ENCODE measurements at places on chromosomes 7 and 10.

DNA sequence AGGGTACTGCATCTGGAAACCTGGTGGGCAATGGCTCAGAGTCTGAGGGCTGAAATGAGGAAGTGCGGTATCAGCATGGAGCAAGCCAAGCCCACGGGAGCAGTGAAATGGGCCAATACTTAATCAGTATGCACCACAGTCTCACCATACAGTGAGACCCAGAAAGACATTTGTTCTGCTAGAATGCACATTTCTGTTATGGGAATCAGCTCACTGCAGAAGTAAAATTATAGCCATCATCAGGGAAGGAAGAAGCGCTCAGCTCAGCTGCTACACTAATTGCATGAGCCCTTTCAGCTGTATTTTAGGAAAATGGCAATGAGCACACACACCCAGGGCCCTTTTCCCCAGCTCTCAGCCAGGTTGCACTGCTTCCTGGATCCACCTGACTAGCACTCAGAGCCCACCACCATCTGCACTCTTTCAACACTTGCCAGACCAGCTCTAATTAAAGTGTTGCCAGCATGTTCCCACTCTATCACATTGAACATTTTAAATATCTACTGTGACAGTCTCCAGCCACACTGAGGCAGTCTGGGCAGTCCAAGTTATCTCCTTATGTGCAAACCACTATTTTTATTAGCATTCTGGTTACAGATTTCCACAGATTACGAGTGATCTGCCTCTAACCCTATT, 44.2 kb upstream of the PIK3AP1 start:
- no peak for DNase-seq

- no peak for DNase-seq
These were observed 1634.5 kb upstream of the LRRTM3 start for GRCh38 chr10:65291286-65291685.

- no peak for DNase-seq
These were observed 197.0 kb upstream of the AGK start for GRCh38 chr7:141354251-141354650.

DNA sequence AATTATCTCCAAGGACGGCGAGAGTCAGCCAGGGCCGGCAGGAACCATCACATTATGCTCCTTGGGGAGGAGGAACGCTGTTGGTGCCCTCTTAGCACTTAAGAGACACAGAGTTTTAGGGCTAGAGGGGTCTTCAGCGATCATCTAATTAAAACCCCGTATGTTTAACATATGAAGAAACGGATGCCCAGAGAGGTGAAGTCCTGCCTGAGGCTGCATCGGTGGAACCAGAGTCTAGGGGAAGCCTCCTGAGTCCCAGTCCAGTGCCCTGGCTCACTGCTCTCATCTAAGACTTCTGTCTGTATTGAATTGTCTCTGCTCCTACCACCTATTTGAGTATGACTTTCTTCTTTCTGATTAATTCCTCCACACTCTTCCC, 688 bp upstream of the ABCB4 start:
- DNase-seq, result no peak

DNA sequence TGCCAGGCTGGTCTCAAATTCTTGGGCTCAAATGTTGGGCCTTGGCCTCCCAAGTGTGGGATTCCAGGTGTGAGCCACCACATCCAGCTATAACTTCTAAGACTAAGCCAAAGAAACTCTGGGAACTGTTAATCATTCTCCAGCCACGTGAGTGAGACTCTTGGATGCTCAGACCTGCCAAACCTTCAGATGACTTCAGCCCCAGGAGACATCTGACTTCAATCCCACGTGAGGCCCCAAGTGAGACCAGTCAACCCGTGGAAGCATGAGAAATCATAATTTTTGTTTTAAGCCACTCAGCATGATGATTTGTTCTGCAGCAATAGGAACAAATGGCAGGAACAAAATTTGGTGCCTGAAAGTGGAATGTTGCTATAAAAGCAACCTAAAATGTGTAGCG, 4.3 kb upstream of the PCBD1 start:
- no peak for DNase-seq

DNA sequence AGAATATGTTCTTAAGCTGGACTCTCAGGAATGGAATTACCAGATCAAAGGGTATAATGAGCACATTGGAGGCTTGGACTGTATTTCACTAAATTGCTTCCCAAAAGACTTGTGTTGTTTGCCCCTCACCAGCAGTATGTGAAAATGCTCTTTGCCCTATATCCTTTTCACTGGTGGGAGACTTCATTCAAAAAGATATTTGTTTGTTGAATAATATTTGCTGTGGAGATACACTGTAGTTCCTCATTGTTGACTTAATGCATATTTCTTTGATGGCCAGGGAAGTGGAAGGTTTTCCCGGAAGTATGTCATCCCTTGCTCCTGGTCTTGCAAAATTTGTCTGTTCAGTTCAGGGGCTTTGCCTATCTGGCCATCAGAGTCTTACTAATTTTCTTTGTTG, 19.4 kb downstream of the GSTO2 start:
- DNase-seq, result no peak

DNA sequence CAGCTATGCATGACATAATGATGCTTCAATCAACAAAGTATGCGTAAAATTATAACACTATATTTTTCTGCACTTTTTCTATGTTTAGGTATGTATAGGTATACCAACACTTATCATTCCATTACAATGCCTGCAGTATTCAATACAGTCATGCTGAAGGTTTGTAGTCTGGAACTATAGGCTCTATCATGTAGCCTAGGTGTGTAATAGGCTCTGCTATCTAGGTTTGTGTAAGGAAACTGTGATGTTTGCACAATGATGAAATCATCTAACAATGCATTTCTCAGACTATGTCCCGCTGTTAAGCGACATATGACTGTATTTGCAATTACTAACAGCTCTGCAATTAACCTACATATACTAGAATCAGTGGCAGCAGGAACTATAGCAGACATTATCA, 1447.5 kb downstream of the GATA3 start:
- DNase-seq, result no peak

- no peak for DNase-seq
These were observed 241.9 kb downstream of the GLRX3 start for GRCh38 chr10:130377986-130378540.

GRCh38 chr7:116027786-116028185, 2.8 kb downstream of the TFEC start:
- DNase-seq, result no peak

- DNase-seq, result no peak
These were observed 9.5 kb upstream of the BLNK start for GRCh38 chr10:96280859-96281258.

DNA sequence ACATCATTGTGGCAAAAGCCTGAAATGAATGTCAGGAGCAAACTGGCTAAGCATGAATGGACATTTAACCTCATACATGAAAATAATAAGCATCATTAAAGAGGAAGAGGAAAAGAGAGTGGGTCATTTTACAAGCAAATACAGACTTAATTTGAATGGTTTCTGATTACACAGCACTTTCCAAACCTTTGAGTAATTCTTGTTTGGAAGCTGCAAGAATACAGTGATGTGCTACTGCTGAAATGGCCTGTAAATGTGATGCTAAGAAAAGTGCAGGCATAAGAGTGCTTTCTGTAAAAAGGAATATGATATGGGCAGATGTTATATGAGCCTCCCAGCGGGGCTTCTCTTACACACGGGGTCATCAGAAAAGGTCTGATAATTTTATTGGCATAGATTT, 30.2 kb downstream of the TAS2R16 start:
- no peak for DNase-seq

- DNase-seq, result no peak
These were observed 58.9 kb downstream of the HIPK2 start for GRCh38 chr7:139718859-139719258.

- DNase-seq, result no peak
These were observed 324.2 kb upstream of the COBL start for GRCh38 chr7:51640841-51641240.

GRCh38 chr10:31930023-31930751, 1.6 kb upstream of the ARHGAP12 start:
- no peak for DNase-seq
